Stomach (tissue), 19 donors: ENCODE measurements at places on chromosomes 6 and 20. TPM values are rescaled to one million over a fixed set of nuclear protein-coding genes. Genes with fewer than 3 reads are reported as not detected.

Gene MYLK2
- polyA plus RNA-seq: 0.43 TPM

DNA sequence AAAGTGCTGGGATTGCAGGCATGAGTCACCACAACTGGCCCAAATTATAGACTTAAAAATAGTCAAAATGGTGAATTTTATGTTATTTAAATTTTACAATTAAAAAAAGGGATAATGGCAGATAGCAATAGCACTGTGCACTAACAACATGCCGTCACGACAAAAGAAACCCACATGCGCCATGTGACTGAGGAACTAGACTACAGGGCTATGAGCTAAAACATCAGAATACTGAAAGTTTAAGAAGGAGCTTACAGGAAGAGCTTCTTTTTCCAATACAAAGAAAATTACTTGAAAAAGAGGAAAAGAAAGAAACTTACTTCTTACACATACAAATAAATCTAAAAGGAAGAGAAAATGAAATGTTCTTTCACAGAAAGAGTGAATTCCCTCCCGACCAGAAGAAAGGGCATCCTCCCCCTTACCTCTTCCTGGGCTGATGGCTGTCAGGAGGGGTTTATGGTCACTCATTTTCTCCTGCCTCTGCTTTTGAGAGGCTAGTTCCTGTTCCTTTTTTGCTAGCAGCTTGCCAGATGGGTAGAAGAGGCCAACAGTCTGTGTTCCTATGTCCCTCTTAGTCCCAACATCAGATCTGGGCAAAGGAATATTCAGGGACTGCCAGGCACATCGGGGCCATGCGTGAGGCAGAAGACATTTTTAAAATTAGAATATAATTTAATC, 54.5 kb downstream of the DZANK1 start:
- no peak for DNase-seq
- no peaks in the 10 kb centered on the region for H3K4me1 ChIP-seq
- no peaks in the 10 kb centered on the region for H3K27me3 ChIP-seq
- H3K4me3 ChIP-seq: no peak overlapping the region
- H3K36me3 ChIP-seq: no peaks in the 10 kb centered on the region
- no peak overlapping the region for H3K27ac ChIP-seq

Gene ACTL10
- 2.4 TPM for polyA plus RNA-seq

Gene BMP7
- 0.44 TPM for polyA plus RNA-seq

Gene C6orf118
- polyA plus RNA-seq: 0.31 TPM

DNA sequence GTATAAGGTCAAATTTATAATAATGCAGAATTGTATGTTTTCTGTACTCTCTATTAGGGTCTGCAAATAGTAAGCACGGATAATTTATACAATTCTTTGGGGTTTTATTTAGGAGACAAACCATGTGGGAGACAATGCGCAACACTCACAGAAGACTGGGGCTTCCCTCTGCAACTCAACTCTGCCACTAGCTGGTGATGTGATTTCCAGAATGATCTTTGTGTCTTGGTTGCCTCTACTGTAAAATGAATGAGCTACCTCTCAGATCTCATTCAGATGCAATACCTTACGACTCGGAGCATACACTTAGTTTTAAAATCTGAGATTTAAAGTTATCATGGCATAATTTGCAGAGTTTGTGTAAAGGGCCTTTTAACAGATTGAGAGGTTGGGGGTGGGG, 6.4 kb downstream of the MAN1A1 start:
- H3K36me3 ChIP-seq: no peaks in the 10 kb centered on the region
- peaks cover 24% of the 10 kb centered on the region for H3K4me1 ChIP-seq
- no peak for DNase-seq

- no peaks in the 10 kb centered on the region for H3K27me3 ChIP-seq
- no peak overlapping the region for H3K4me3 ChIP-seq
- no peaks in the 10 kb centered on the region for H3K36me3 ChIP-seq
- H3K4me1 ChIP-seq: no peaks in the 10 kb centered on the region
- H3K27ac ChIP-seq: no peak overlapping the region
- no peak for DNase-seq
Measured at GRCh38 chr6:129920103-129920798, 59.1 kb upstream of the TMEM244 start.

- peak; percentile 26 for DNase-seq
- no peaks in the 10 kb centered on the region for H3K27me3 ChIP-seq
- H3K27ac ChIP-seq: peak overlapping the region; percentile 96
- peaks cover 52% of the 10 kb centered on the region for H3K36me3 ChIP-seq
- H3K4me3 ChIP-seq: peak overlapping the region; percentile 93
- H3K4me1 ChIP-seq: peaks cover 37% of the 10 kb centered on the region
Measured at GRCh38 chr6:159790956-159791598, 810 bp downstream of the MRPL18 start.

- H3K4me3 ChIP-seq: no peak overlapping the region
- peak; percentile 51 for DNase-seq
- H3K4me1 ChIP-seq: peaks cover 48% of the 10 kb centered on the region
- no peaks in the 10 kb centered on the region for H3K27me3 ChIP-seq
- peak overlapping the region; percentile 66 for H3K27ac ChIP-seq
Measured at GRCh38 chr20:53660947-53661381, 67.3 kb upstream of the ZNF217 start.

Gene SNAP91
- polyA plus RNA-seq: 0.15 TPM

Gene DBNDD2
- 77.6 TPM for polyA plus RNA-seq

DNA sequence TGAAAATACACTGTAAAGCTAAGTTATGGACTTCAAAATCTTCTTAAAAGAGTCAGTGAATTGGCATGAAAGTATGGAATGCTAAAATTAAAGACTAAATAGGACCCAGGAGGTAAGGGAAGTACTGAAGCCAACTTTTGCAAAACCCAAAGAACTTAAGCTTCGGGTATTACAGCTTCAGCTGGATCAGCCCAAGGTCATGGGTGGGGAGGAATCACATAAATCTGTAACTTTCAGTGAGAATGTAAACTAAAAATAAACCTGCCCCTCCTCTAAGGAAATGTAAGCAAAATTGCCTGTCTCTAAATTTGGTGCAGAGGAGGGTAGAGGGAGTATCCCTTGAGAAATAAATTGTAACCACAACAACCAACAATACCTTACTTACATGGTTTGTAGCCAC, 4.4 kb upstream of the MUC21 start:
- no peaks in the 10 kb centered on the region for H3K36me3 ChIP-seq
- DNase-seq: no peak
- peaks cover 24% of the 10 kb centered on the region for H3K4me1 ChIP-seq
- H3K27me3 ChIP-seq: no peaks in the 10 kb centered on the region

GRCh38 chr6:134546962-134547645, 229.2 kb upstream of the SGK1 start:
- H3K36me3 ChIP-seq: no peaks in the 10 kb centered on the region
- H3K27me3 ChIP-seq: no peaks in the 10 kb centered on the region
- no peak overlapping the region for H3K27ac ChIP-seq
- DNase-seq: no peak
- no peaks in the 10 kb centered on the region for H3K4me1 ChIP-seq
- H3K4me3 ChIP-seq: no peak overlapping the region

DNA sequence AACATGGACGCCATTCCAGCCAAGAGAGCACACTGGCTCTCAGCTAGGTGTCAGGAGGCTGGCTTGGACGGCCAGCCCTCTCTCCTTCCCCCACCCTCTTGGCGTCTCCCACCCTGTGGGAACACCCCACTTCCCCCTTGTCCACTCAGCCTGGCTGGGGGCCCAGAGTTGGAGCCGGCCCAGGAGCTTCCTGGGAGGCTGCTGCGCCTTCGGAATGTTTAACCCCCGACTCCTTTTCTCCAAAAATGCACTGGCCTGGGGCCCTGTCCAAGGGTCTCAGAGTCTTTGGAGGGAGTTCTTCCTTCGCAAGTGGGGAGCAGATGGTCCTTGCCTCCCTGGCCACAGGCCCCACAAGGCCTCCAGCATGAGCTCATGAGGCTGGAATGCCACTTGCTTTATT, 4.1 kb downstream of the ADAM33 start:
- peaks cover 61% of the 10 kb centered on the region for H3K4me1 ChIP-seq
- no peaks in the 10 kb centered on the region for H3K27me3 ChIP-seq
- no peak for DNase-seq
- no peak overlapping the region for H3K4me3 ChIP-seq
- peak overlapping the region; percentile 61 for H3K27ac ChIP-seq

GRCh38 chr6:73505142-73505541, 15.7 kb downstream of the EEF1A1 start:
- no peak overlapping the region for H3K27ac ChIP-seq
- peaks cover 50% of the 10 kb centered on the region for H3K36me3 ChIP-seq
- H3K4me1 ChIP-seq: no peaks in the 10 kb centered on the region
- H3K4me3 ChIP-seq: no peak overlapping the region

DNA sequence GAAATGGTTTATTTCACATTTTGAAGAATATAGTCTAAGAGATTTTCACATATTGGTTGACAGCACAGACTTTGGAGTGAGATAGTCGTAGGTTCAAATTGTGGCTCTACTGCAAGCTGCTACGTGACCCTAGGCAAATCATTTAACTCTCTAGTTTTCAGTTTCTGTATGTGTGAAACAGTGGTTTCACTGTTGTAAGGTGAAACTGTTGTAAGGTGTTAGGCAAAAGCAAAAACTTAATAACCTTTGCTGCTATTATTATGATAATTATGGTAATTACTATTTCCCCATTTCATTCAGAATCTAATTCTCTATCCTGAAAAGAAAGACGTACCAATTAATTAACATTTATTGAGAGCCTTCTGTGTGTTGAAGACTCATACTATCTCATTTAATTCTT, 144.2 kb downstream of the REV3L start:
- H3K36me3 ChIP-seq: peaks cover 46% of the 10 kb centered on the region
- no peak for DNase-seq
- H3K27ac ChIP-seq: no peak overlapping the region
- no peaks in the 10 kb centered on the region for H3K4me1 ChIP-seq
- no peaks in the 10 kb centered on the region for H3K27me3 ChIP-seq

Gene RAB23
- polyA plus RNA-seq: 10.5 TPM

GRCh38 chr6:9610620-9611415, 804.1 kb downstream of the TFAP2A start:
- H3K4me3 ChIP-seq: no peak overlapping the region
- no peaks in the 10 kb centered on the region for H3K36me3 ChIP-seq
- no peaks in the 10 kb centered on the region for H3K4me1 ChIP-seq
- no peak for DNase-seq
- H3K27ac ChIP-seq: no peak overlapping the region
- no peaks in the 10 kb centered on the region for H3K27me3 ChIP-seq

DNA sequence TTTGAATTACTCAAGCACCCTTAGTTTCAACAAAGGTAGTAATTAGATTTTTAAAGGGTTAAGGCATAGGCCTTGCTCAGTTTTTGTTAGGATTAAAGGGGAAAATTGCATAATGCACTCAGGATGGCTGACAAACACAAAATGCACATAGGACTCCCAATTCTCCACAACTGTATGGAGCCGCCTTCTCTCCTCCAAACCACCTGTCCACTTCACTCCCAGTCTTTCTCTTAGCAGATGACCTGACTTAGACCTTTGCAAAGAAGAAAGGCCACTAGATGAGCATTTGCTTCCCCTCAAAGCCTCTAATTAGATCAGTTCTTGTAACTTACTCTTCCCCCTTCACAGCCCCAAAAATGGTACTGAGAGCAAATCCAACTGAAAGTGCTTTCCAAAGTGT, 20.1 kb downstream of the NSFL1C start:
- H3K27ac ChIP-seq: no peak overlapping the region
- no peaks in the 10 kb centered on the region for H3K4me1 ChIP-seq
- H3K27me3 ChIP-seq: no peaks in the 10 kb centered on the region
- DNase-seq: no peak
- H3K36me3 ChIP-seq: peaks cover 100% of the 10 kb centered on the region

Gene SLC17A1
- polyA plus RNA-seq: not detected

GRCh38 chr6:5250911-5251310, 9.8 kb downstream of the LYRM4 start:
- no peak for DNase-seq
- H3K4me1 ChIP-seq: no peaks in the 10 kb centered on the region
- H3K36me3 ChIP-seq: peaks cover 20% of the 10 kb centered on the region
- no peak overlapping the region for H3K27ac ChIP-seq
- no peaks in the 10 kb centered on the region for H3K27me3 ChIP-seq
- no peak overlapping the region for H3K4me3 ChIP-seq

GRCh38 chr20:20894280-20894679, 181.8 kb upstream of the RALGAPA2 start:
- H3K36me3 ChIP-seq: no peaks in the 10 kb centered on the region
- H3K27ac ChIP-seq: no peak overlapping the region
- peaks cover 11% of the 10 kb centered on the region for H3K27me3 ChIP-seq
- H3K4me3 ChIP-seq: no peak overlapping the region
- H3K4me1 ChIP-seq: no peaks in the 10 kb centered on the region

Gene SLC4A11
- polyA plus RNA-seq: 0.87 TPM

- DNase-seq: no peak
- no peak overlapping the region for H3K4me3 ChIP-seq
- no peak overlapping the region for H3K27ac ChIP-seq
- no peaks in the 10 kb centered on the region for H3K4me1 ChIP-seq
- H3K27me3 ChIP-seq: no peaks in the 10 kb centered on the region
- H3K36me3 ChIP-seq: no peaks in the 10 kb centered on the region
Measured at GRCh38 chr20:7770046-7770445, 170.2 kb downstream of the HAO1 start.

Gene SLC35F1
- 0.25 TPM for polyA plus RNA-seq

- H3K27ac ChIP-seq: peak within 1 kb of the TSS; percentile 46
- H3K36me3 ChIP-seq: no peaks in the 10 kb centered on the region
- peak; percentile 58 for DNase-seq
- H3K4me3 ChIP-seq: peak within 1 kb of the TSS; percentile 59
Measured at GRCh38 chr6:84033523-84034451, at the start of gene MRAP2. TSS of gene MRAP2 (plus strand) at chr6:84033772. CDS start at chr6:84055319, 21,547 bp downstream.

GRCh38 chr6:13328875-13329183, 492 bp upstream of the TBC1D7 start:
- H3K4me3 ChIP-seq: peak overlapping the region; percentile 81
- peaks cover 18% of the 10 kb centered on the region for H3K4me1 ChIP-seq
- peak overlapping the region; percentile 94 for H3K27ac ChIP-seq

GRCh38 chr6:170289951-170290295, 955 bp downstream of the DLL1 start:
- H3K27ac ChIP-seq: peak overlapping the region; percentile 83
- DNase-seq: peak; percentile 59
- H3K27me3 ChIP-seq: peaks cover 16% of the 10 kb centered on the region

Gene NELFE
- polyA plus RNA-seq: 75.8 TPM

DNA sequence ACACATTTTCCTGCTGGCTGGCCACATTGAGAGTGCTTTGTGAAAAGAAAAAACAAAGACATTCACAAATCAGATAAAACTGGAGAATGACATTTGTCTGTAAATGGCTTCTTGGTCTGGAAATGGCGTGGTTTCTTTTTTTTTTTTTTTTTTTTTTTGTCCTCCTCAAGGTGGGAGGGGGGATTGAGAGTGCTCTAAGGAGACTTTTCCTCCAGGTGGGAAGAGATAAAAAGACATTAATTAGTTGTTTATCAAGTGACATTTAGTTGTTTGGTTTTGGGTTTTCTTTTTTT, 40.4 kb downstream of the GNAS start:
- H3K27me3 ChIP-seq: no peaks in the 10 kb centered on the region
- peaks cover 45% of the 10 kb centered on the region for H3K4me1 ChIP-seq
- peaks cover 21% of the 10 kb centered on the region for H3K36me3 ChIP-seq
- H3K27ac ChIP-seq: peak overlapping the region; percentile 100
- DNase-seq: no peak
- peak overlapping the region; percentile 68 for H3K4me3 ChIP-seq

- no peaks in the 10 kb centered on the region for H3K4me1 ChIP-seq
- no peak overlapping the region for H3K4me3 ChIP-seq
- H3K36me3 ChIP-seq: no peaks in the 10 kb centered on the region
- peak; percentile 49 for DNase-seq
Measured at GRCh38 chr6:2940010-2940850, 31.1 kb downstream of the SERPINB6 start.
